ENCODE measurements at places on chromosomes 4 and X.

GRCh38 chr4:7640136-7640535, 205.4 kb upstream of the PSAPL1 start:
- DNase-seq = no peak

GRCh38 chrX:133916984-133917722, 68.2 kb downstream of the GPC3 start:
- no peak for DNase-seq

DNA sequence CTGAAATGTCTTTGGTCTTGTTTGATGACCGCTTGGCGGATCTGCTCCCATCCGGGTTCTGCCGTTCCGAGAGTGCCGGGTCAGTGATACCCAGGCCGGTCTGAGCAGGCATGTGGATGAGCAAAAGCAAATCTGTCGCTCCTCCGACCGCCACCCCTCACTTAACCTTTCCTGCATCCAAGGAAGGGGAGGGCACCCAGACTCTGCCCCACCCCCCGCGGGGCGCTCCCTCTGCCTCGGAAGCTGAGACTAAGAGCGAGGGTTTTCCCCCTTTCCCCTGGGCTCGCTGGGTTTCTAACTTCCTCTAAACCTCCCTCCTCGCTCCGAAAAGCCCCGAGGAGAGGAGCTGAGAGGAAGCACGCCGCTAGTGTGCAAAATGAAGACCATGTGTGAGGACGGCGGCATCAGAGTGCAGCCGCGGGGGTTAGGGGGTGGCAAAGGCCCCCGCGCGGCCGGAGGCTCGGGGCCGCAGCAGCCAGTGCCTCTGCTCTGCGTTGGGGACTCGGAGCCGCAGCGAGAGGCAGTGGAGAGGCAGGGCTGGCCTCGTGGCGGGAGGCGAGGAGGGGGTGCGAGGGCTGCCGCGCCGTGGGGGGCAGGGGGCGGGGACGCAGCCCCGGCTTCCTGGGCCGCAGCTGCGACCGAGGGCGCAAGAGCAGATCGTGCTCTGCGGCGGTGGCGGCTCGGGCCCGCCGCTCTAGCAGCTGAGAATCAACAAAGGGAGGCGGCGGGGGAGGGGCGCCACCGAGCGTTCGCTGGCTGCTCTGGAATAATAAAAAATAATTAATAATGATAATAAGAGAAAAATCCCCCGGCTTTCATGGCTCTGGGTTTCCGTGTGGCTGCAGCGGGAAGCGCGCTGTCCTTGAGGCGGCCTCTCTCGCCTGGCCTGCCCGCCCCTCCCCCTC, 55.8 kb upstream of the BCOR start:
- peak; percentile 73 for DNase-seq

DNA sequence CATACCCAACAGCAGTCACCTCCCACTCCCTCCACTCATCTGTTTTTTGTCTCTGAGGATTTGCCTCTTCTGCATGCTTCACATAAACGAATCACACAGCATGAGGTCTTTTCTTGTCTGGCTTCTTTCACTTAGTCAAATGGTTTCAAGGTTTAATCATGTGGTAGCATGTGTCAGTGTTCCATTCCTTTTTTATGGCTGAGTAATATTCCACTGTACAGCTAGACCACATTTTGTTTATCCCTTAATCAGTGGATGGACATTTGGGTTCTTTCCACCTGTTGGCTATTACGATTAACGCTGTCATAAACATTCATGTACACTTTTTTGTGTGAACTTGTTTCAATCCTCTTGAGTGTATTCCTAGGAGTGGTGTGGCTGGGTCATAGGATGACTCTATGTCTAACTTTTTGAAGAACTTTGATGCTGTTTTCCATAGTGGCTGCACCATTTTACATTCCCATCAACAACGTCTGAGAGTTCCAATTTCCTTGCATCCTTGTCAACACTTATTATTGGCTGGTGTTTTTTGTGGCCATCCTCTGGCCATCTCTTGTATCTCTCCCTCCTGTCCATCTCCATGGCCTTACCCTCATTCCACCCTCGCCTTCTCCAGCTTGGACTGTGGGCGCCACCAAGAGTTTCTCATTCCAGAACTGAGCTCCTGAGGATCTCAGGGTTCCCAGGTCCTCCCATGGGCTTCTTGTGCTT, 12.4 kb upstream of the NSG1 start:
- no peak for DNase-seq

- no peak for DNase-seq
These were observed 16.6 kb downstream of the SAT1 start for GRCh38 chrX:23799469-23800065.

DNA sequence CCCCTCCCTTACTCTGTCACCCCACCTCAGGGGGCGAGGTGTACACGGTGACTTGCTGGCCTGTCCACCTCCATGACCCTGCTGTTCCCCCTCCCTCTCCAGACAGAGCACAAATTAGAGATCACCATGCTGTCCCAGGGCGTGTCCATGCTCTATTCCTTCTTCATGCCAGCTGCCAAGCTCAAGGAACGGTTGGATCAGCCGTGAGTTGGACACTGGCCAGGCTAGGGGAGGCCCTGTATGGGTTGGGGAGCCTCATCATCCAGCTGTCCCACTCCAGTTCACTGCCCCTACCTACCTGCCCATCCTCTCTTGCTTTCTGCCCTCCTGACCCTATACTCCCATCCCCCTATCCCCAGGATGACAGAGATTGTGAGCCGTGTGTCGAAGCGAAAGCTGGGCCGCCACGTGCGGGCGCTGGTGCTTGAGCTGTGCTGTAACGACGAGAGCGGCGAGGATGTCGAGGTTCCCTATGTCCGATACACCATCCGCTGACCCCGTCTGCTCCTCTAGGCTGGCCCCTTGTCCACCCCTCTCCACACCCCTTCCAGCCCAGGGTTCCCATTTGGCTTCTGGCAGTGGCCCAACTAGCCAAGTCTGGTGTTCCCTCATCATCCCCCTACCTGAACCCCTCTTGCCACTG, 3.9 kb upstream of the CDK16 start:
- no peak for DNase-seq

DNA sequence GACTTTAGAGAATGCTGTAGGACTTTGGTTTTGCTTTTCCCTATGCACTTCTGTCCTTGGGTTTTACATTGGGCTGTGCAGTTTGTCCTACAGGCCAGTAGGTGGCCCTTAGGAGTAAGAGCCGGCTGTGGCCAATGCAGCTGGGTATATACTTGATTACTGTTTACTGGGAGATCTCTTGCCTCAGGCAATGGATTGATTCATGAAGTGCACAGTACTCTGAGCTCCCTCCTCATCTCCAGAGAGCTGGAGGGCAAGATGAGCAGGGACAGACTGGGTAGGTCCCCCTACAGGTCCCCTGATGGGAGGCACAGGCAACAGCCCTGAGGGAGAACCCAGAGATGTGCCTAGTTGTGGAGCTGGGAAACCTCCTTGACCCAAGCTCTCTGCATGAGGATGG, 103.8 kb upstream of the QRFPR start:
- DNase-seq = no peak

DNA sequence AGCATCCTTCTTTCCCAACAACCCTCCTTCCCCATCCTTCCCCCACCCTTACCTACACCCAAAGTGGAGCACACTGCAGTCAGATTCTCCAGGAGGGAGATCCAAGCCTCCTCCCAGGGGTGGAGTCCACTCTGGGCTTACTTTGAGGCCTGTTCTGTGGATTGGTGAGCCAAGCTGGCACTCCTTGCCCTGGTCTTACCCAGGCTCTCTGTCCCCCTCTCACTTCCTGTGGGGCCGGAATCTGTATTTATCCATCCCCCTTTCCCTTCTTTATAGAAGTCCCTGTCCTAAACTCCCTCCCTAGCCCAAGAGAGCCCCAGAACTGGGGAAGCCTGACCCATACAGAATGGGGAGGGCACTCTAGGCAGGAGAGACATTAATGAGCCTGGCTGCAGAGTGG, 3.2 kb upstream of the TSPYL2 start:
- no peak for DNase-seq

- DNase-seq = no peak
These were observed 66.2 kb downstream of the RRAGB start for GRCh38 chrX:55783723-55784122.

GRCh38 chr4:129602447-129602846, 506.5 kb downstream of the C4orf33 start:
- DNase-seq = no peak

- no peak for DNase-seq
These were observed 292.8 kb downstream of the RAPGEF2 start for GRCh38 chr4:159395693-159396092.

DNA sequence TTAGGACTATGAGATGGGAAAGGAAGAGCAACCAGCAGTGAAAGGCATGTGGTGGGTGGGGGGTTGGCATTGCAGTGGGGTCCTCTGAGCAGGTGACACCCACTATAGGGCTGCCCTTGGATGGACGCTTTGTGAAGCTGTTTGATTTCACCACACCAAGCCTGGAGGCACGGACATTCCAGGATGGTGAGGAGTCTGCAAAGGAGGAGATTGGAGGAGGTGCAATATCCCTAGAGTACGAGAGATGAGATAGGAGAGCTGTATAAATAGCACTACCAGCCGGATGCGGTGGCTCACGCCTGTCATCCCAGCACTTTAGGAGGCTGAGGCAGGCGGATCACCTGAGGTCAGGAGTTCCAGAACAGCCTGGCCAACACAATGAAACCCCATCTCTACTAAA, 42.3 kb downstream of the SHOX start:
- no peak for DNase-seq

Measured in NCI-H1092 (cell line).